ENCODE measurements at places on chromosomes 7 and 10.

DNA sequence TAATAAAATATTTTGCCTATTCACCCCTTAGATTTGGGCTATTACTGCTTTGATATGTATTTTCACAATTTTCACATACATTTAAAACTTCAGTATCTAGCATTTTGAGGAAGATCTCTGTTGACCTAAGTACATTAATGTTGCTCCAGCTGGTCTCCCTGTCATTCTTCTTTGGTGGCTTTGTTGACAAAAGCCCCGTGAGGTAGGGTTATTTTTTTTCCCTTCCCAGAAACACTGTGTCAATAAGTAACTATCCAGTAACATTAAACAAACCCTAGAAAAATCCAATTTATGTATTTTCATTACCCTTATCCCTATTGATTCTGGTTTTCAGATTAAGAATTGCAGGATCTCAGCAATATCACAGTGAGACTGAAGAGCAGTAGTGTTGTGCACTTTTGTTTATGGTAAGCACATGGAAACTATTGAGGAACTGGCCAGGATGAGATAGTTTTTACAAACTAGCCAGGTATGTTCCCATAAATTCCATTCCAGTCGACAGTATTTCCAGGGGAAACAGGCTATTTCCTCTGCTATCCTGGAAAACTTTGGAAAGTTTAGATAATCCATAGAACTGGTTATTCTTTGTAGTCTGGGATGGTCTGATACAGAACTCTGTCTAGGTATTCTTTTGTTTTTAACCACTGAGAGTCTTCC, 198.2 kb downstream of the PON1 start:
- no peak for DNase-seq

DNA sequence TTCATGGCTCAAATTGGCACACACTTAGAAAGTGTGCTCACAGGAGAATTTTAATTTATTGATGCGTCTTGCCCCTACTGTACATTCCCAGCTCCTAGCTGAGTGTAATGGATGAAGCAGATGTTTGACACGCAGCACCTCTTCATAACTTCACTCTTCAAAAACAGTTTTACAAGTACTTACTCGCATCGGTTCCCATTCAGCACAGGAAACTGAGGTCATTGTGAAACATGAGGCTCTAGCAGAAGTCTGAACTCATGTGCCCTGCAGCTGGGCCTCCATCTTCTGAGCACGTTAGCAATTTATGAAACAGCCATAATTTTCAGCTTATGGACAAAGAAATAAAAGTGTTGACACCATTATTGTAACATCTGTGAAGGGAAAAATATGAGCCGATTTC, 558.9 kb upstream of the MGMT start:
- DNase-seq: no peak

DNA sequence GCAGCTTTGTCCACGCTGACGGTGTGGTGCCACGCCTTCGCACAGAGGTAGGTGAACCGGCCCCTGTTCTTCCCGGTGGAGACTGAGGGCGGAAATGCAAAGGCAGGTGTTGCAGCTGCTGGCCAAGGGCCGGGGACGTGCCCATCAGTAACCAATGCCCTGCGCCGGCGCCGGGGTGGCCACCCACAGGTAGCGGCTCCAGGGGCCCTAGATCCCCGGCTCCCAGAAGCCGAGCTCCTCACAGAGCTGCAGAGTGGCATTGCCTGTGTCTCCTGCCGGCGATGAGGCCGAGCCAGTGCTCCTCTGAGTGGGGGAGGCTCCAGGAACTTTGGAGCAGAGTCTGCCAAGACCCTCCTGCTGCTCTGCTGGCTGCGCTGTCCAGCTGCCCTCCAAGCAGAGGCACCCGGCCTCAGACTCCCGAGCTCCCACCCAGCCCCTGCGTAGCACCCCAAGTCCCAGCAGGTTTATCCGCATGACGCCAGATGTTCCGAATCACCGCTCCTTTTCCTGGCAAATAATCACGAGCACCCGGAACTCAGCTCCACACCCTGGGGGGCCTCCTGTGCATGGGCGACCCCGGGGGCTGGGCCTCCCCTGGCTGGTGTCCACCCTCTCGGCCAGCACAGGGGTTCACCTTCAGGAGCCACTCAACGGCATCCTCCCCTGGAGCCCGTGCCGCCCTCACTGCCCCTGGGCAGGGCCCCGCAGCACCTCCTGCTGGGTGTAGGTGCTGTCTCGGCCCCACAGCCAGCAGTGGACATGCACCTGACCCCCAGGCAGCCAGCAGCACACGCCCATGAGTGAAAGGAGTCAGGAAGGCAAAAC, 22.1 kb downstream of the CFAP46 start:
- DNase-seq: no peak

GRCh38 chr10:32959006-32959920, 1.2 kb upstream of the ITGB1 start:
- no peak for DNase-seq

GRCh38 chr7:94182066-94182465, 177.9 kb upstream of the BET1 start:
- peak; percentile 90 for DNase-seq

GRCh38 chr10:71564194-71564820, 155.3 kb downstream of the C10orf105 start:
- no peak for DNase-seq

- no peak for DNase-seq
Observed at GRCh38 chr7:50422858-50423257, 27.3 kb downstream of the FIGNL1 start.

DNA sequence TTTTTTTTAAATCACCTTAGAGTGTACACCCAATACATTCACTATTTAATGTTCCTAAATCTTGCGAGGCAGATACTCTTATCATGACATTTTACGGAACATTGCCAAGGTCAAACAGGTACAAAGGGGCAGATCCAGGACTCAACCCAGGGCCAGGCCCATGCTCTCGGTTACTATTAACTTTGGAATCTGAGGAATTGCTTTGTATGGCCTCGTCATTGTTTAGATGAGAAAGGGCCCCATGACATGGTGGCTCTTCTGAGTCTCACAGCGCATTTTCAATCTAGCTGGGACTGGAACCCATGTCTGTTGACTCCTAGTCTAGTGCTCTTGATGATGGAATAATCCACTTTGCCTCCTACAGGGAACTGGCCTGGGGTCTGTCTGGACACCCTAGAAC, 59.1 kb downstream of the GATA3 start:
- no peak for DNase-seq

GRCh38 chr10:70757856-70758255, 27.3 kb downstream of the TBATA start:
- no peak for DNase-seq

- peak; percentile 41 for DNase-seq
Observed at GRCh38 chr7:100053215-100053614, 3.6 kb downstream of the ZSCAN21 start.

GRCh38 chr10:129055225-129055624, 411.8 kb upstream of the MGMT start:
- DNase-seq: no peak

All from astrocyte (in vitro differentiated cells and primary cell).